ENCODE measurements at places on chromosomes 3 and 15.

DNA sequence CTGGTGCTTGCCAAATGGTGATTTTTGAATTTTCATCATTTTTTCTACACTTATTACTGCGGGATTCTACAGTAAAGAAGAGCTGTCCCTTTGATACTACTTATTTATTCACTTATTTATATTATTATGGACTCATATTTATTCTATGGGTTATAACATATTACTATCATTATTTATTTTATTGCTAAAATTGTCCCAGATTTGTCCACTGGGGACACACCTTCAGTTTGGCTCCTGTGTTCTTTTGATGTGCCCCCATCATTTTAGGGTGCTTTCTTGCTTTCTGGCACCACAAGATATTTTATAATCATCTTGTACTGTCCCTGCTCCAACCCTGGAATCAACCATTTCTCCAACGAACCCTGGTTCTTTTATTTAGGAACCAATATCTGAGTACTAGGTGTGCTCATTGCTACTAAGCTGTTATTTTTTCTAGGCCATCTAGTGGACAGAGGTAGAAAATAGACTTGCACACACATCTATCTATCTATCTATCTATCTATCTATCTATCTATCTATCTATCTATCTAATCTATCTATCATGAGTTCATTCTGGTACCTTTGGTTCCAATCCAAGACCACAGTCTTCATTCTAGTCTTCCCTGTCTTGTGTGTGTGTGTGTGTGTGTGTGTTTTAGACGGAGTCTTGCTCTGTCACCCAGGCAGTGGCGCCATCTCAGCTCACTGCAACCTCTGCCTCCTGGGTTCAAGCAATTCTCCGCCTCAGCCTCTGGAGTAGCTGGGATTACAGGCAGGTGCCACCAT, 16.0 kb downstream of the SLC22A14 start:
- peak; percentile 49 for DNase-seq

GRCh38 chr3:142543307-142543706, 35.2 kb downstream of the ATR start:
- no peak for DNase-seq

DNA sequence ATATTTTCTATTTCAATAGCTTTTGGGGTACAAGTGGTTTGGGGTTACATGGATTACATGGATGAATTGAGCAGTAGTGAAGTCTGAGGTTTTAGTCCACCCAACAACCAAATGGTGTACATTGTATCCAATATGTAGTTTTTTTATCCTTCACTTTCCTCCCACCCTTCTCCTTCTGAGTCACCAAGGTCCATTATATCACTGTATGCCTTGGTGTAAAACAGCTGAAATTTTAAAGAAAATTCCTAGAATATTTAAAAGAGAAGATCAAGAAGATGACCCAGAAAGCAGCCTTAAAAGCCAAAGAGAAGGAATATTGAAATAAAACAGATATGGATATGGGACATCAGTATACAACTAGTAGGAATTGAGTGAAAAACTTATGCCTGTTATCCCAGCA, 204.2 kb upstream of the COL8A1 start:
- DNase-seq, result no peak

DNA sequence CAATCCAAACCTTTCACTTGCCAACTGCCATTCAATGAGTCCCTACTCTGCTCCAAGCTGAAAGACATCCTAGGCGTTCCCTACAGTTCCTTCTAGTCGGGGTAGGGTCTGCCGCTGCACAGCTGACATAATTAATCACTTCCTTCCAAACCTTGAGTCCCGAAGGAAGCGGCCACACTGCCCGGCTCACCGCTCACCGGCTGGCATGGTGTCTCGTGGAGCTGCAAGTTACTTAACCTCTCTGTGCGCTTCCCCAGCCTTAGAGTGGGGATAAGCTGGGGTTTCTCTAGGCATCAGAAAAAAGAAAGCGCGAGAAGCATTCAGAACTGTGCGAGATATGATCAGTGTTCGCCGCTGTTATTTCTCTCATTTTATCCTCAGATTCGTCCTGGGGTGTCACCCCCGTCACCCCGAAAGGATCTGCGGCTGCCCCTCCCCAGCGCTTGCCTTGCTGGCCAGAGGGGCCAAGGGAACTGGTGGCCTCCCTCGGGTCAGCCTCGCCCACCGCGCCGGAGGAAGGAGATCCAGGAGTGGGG, 748 bp downstream of the MRPS25 start:
- DNase-seq, result peak; percentile 32

DNA sequence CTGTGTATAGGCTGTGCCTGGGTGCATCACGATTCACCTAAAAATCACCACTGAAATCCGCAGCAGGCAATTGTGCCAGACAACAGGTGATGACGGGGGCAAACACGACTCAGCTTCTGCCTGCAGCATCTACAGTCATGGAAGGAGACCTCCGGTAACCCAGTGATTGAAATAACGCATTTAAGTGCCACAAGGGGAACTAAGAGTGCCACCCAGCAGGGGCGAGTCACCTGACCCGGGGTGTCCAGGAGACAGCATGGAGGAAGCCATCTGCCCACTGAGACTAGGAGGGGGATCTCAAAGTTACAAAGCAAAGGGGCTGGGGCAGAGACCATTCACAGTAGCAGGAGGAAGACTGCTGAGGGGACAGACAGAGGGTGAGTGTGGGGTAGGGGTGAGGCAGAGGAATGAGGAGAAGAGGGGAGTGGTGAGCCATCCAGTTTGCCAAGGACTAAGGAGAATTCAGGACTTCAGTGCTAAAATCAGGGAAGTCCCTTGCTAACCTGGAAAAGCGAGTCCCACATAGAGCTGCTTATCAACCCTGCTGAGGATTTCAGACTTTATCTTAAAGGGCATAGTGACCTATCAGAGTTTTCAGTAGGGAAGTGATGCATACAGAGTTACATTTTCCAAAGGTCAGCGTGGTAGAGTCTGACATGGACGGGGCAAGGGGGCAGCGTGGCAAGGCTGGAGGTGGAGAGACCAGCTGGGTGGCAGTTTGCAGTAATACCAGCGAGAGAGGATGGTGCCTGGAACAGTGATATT, 256.7 kb upstream of the HES1 start:
- no peak for DNase-seq

GRCh38 chr3:29275309-29275708, 5.6 kb upstream of the RBMS3 start:
- DNase-seq, result peak; percentile 48

- DNase-seq, result peak; percentile 74
Measured at GRCh38 chr3:152073267-152073666, 195.5 kb upstream of the MBNL1 start.

GRCh38 chr3:134072881-134073582, 43.3 kb upstream of the SLCO2A1 start:
- DNase-seq, result no peak

DNA sequence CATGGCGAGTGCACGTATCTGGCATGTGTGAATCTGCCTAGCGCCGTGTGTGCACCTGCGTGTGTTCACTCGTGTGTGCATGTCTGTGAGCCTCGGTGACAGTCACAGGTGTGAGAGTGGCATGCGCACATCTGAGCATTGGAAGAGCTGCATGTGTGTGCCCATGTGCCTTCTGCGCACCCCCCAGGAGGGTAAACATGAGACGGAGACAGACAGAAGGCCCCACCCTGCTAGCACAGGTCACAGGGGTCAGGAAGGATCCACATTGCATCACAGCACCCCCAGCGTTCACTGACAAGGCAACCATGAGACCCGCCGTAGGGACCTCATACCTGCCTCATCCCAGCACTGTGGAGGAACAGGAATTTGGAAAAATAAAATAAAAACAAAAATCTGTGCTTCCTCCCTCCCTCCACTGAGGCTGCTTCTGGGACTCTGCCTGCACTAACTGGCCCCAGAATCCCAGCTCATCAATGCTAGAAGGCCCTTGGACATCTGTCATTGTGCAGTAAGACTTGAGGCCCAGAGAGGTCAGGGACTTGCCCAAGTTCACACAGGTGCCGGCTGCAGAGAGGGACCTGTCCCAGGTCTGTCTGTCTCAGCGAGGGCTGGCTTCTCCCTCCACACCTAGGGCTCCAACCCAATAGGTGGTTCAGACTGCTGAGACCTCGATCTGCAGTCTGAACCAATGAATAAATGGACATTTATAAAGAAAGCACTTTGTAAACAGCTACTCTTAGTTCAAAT, 37.4 kb downstream of the RPN1 start:
- DNase-seq, result no peak
